Right ventricle myocardium superior (tissue), 1 donor: ENCODE measurements at places on chromosomes 5 and 9. TPM values are rescaled to one million over a fixed set of nuclear protein-coding genes. Genes with fewer than 3 reads are reported as not detected.

Gene PDLIM4
- total RNA-seq: 5.2 TPM

Gene TTC16
- total RNA-seq: 0.48 TPM

Gene PCDHGC4
- 3.0 TPM for total RNA-seq

Gene ICE1
- 16.8 TPM for total RNA-seq

Gene IGFBPL1
- total RNA-seq: not detected

Gene FBXL17
- total RNA-seq: 44.0 TPM

Gene QSOX2
- total RNA-seq: 7.7 TPM

Gene LCN10
- total RNA-seq: 7.7 TPM

Gene CDO1
- 9.2 TPM for total RNA-seq

Gene PCDHGA1
- total RNA-seq: 2.7 TPM

Gene CAVIN4
- total RNA-seq: 66.6 TPM

Gene FAM163B
- not detected for total RNA-seq

Gene SPATA31D4
- total RNA-seq: not detected

Gene ACTL7A
- not detected for total RNA-seq

Gene PLCXD3
- 79.3 TPM for total RNA-seq

Gene HTR1A
- not detected for total RNA-seq

Gene CCL21
- total RNA-seq: 4.9 TPM

Gene NR4A3
- 3.7 TPM for total RNA-seq

Gene PAEP
- total RNA-seq: not detected

Gene NDUFAF2
- 41.2 TPM for total RNA-seq

Gene MAST4
- 42.0 TPM for total RNA-seq

Gene DIRAS2
- not detected for total RNA-seq

Gene GABRA1
- total RNA-seq: not detected

Gene CSNK1A1
- 191 TPM for total RNA-seq
